ENCODE measurements at places on chromosomes 3 and 15. TPM values are rescaled to one million over a fixed set of nuclear protein-coding genes. Genes with fewer than 3 reads are reported as not detected.

RASGRF1 gene
- 1.1 TPM for polyA plus RNA-seq

C2CD4A gene
- polyA plus RNA-seq = not detected

GPR62 gene
- not detected for polyA plus RNA-seq

DNA sequence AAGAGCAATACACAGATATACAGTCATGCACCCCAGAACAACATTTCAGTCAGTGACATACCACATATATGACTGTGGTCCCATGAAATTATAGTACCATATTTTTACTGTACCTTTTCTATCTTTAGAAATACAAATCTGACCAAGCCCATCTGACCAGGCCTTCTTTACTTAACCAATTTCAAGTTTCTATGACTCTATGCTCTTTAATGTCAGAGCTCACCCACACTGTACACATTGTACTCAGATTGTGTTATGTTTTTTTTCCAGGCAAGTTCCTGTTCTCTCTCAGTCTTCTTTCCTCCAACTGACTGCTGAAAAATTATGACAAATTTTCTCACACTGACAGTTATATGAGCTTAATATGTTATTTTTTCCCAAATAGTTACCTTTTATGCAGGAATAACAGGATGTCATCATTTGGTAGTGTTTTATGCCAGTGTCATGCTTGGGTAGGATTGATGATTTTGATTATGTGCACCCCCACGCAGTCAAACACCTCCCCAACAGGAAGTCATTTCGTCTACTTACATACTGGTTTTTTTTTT lies 8.0 kb upstream of the CBLB start:
- DNase-seq = no peak

DNA sequence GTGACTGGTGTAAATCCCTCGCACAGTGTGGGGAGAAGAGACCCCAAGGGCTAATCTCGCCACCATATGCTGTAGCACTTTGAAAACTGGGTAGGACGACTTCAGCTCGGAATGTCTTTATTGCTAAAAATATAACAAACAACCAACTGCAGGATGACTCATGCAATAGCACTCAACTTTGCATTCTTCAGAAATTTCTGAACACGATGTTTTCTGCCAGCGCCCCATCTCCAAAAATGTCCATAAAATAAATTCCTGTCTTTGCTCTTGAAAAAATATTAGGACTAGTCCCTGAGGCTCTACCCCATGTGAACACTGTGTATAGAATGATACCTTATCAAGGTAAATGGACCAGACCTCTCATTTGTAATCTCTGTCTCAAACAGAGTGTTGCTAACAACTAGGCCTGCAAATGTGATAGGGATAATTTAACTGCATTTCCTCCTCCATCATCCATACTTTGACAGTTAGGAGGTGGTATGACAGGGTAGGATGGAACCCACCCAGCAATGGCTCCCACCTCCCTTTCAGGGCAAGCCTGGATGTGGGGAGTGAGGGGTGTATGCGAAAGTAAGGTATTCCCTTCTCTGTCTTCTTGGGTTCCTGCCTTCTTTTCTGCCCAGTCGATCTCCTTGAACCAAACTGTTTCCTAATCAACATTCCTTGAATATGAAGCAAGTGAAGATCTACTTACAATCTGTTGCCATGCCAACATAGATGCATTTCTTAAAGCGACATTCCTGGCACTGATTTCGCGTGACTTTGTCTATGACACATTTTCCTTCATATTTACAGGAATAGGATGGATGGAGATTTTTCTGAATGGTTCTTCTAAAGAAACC lies 201.1 kb downstream of the NR1D2 start:
- peak; percentile 41 for DNase-seq

- DNase-seq = no peak
Observed at GRCh38 chr3:106510206-106510605, 641.4 kb upstream of the CBLB start.

All from mammary epithelial cell (primary cell).